Activated CD4-positive, CD25-positive, alpha-beta regulatory T cell treated with anti-CD3 and anti-CD28 coated beads, Interleukin-2, amount 50 U/mL, for 24 hours (primary cell): ENCODE measurements at places on chromosomes 5 and 9.

- no peak for ATAC-seq
Observed at GRCh38 chr5:174065528-174066197, 20.2 kb downstream of the NSG2 start.

DNA sequence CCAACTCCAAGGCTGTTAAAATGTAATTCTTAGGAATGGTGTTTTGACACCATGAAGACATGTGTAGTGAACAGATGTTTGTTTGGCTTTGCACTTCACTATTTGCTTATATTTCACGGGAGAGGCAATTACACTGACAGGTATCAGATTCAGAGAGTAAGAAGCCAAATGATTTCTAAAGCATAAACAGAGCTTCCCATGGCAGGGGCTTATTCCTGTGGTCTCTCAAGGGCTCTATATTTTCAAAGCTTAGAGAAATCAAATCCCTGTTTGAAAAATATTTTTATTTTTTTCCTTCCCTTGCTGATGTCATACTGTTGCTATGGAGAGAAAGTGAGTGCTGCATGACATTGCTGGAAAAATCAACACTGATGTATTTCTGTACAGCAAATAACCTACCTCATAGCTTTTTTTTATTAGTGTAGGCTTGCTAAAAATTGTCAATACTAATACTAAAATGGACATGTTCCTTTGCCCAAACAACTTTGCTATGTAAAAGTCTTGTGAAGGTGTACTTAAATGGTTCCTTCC lies 161.4 kb downstream of the GIN1 start:
- no peak for ATAC-seq

- no peak for ATAC-seq
Observed at GRCh38 chr9:89471390-89471789, 26.5 kb downstream of the SEMA4D start.

- ATAC-seq, result no peak
Observed at GRCh38 chr5:78518365-78519197, 130.0 kb downstream of the LHFPL2 start.

DNA sequence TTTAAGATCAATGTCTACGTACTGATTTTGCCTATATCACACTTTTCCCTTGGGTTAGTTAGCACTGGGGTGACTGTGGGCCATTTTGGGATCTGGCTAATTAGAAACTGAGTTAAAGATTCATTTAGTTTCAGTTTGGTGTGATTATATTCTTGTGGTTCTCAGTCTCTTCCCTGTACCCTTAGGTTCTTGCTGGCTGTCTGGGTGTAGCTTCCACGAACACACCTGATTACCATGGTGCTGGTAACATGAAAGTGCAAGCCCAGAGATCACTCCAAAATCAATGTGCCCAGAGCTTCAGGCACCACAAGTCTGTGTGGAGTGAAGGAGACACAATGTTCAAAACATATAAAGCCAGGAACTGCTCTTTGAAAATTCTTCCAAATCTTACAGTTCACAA lies 248.1 kb downstream of the PDE4D start:
- ATAC-seq, result no peak

DNA sequence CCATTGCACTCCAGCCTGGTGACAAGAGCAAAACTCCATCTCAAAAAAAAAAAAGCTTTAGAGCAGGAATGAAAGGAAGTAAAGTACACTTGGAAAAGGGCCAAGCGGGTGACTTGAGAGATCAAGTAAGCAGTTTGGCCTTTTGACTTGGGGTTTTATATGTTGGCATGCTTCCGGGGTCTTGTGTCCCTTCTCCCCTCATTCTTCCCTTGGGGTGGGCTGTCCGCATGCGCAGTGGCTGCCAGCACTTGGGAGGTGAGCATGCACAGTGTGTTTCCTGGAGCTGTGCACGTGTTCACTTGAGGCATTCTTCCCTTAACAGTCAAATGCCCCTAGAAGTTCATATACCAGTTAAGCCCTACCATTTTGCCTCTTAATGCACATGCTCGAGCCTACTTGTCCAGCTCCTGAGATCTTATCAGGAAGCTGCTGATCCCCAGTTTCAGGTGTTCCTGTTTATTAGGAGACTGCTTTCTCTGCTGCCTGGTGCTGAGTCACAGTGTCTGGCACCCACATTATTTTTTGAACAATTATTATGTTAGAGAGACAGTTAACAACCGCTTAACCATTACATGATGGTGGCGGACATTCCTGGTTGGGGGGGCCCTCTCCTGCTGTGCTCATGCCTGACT lies 32.6 kb upstream of the PRRC2B start:
- no peak for ATAC-seq

- ATAC-seq, result no peak
Observed at GRCh38 chr9:77464661-77465060, 183.5 kb downstream of the GNA14 start.

- no peak for ATAC-seq
Observed at GRCh38 chr9:91185193-91185886, 176.4 kb downstream of the AUH start.

DNA sequence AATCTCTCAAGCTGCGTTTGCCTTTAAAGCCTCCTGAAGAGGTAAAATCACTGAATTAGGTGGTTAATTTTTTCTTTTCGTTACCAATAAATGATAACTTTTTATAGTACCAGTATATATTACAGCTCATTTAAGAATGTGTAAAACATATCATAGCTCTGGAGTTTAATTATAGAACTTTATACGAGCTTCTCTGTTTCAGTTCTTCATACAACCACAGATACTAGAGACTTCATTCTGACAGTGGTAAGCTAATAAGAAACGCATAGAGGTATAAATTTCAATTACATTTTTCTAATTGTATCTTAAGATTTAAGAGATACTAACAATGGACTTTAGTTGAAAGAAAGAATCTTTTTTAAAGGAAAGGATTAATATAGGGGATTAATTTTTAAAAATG lies 73.9 kb downstream of the PBX3 start:
- no peak for ATAC-seq

DNA sequence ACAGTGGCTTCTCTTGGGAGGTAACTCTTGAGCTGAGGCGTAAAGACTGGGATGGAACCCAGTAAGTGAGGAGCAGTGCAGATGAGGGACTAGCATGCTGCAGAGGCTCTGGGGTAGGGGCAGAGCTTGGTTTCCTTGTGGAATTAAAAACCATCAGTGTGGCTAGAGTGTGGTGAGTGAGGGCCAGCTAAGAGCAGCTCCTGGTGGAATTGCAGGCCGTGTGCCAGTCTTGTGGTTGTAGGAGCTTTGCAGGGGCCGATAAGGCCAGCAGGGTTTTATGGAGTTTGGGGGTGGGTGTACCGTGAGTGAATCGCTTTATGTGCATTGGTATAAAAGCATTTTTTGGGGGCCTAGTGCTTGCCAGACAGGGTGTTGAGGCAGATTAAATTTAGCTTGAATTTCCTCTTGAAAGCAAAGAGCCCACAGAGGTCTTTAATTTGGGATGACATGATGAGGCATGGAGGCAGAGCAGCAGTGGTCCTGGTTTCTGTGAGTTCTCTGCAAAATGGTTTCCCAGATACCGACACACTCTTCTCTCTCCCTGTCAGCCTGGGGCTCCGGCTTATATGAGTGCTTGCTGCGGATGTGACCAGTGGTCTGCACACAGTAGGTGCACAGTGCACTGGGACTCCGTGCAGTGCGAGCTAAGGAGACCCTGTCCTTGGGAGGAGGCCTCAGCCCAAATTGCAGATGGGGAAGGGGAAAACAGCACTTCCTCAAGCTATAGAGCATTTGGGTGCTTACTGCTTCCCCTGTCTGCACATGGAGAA lies 176.4 kb upstream of the PITX1 start:
- ATAC-seq, result no peak

GRCh38 chr5:34011536-34011935 lies 3.7 kb upstream of the AMACR start:
- ATAC-seq, result no peak
